Tongue (tissue), 3 donors: ENCODE measurements at places on chromosomes 16 and 17. TPM values are rescaled to one million over a fixed set of nuclear protein-coding genes. Genes with fewer than 3 reads are reported as not detected.
A peak's percentile ranks its signal among the peaks of the same experiment; 100 is the strongest.

- no peak for DNase-seq
Observed at GRCh38 chr17:82924812-82925211, 85.0 kb upstream of the ZNF750 start.

Gene GPR142
- not detected for total RNA-seq

DNA sequence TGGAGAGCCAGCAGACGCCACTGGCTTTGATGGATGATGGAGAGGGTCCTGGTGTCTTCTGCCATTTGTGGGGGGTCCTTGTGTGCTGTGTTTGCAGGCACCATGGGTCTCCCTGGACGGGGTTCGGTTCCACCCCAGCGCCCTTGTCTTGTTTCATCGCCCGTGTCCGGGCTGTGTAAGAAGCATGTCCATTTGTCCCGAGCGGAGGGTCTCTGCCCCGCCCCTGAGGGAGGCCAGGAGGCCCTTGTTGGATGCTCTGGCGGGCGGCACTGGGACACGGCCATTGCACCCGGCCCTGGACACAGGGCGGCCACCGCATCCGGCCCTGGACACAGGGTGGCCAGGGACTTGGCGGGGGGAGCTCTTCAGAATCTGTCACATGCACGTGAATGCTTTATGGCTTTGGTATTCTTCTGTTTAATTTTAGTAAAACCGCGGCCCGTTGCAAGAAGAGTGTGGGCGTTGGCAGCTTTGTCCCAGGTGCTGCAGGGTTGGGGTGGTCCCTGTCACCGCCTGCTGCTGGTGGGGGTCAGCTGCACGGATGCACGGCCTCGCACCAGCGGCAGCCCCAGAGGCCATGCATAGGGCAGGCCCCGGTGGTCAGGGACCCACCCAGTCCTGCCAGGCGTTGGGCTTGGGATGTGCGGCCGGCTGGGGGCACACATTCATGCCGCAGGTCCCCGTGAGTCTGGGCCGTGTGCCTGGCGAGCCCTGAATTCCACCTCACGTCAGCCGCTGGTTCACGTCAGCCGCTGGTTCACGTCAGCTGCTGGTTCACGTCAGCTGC lies 21.0 kb upstream of the ZNF750 start:
- no peak for DNase-seq

- peak; percentile 54 for DNase-seq
Observed at GRCh38 chr17:9842057-9842758, 16.5 kb downstream of the GLP2R start.

DNA sequence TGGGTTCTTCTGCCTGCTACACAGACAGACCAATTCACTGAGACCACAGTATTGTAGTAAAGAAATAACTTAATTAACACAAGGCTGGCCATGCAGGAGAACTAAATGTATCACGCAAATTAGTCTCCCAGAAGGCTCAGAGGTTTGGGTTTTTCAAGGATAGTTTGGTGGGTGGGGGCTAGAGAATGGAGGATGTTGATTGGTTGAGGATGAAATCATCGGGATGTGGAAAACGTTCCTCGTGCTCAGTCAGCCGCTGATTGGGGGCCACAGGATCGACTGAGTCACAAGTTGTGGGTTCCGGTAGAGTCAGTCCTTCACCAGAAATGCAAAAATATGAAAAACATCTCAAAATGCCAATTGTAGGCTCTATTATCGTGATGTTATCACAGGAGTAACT lies 18.7 kb downstream of the RHOT1 start:
- DNase-seq = no peak

- DNase-seq = no peak
Observed at GRCh38 chr17:79118924-79119323, 44.3 kb downstream of the ENGASE start.

DNA sequence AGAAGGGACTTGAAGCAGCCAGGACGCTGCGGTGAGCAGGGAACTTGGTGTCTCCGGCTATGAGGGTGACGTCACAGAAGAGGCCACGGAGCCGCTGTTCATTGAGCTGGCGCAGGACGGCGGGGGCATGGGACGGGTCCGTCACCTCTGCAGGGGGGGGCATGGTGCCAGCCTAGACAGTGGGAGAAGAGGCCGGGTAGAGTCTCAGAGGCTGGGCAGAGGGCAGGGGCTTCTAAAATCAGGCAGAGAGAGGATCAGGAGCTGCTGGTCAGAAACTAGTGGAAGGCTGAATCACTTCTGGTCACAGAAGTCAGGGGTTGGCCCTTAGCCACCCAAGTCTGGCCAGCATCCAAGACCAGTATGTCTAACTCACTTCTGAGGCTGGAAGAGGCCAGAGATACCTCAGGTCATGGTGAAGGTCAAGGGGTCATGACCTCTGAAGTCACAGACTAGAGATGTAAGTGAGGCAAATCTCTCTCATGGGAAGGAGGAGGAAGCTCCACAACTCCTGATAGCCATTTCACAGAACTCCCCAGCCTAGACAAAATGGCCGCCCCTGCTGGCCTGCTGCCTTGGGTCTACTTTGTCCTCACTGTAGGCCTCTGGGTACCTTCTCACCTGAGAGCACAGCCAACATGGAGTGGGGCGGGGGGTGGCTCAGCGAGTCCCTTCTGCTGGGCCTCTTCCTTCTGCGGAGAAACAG lies 12.6 kb downstream of the ZBTB4 start:
- DNase-seq = no peak

GRCh38 chr17:49111934-49112333 lies 20.6 kb upstream of the B4GALNT2 start:
- no peak for DNase-seq

DNA sequence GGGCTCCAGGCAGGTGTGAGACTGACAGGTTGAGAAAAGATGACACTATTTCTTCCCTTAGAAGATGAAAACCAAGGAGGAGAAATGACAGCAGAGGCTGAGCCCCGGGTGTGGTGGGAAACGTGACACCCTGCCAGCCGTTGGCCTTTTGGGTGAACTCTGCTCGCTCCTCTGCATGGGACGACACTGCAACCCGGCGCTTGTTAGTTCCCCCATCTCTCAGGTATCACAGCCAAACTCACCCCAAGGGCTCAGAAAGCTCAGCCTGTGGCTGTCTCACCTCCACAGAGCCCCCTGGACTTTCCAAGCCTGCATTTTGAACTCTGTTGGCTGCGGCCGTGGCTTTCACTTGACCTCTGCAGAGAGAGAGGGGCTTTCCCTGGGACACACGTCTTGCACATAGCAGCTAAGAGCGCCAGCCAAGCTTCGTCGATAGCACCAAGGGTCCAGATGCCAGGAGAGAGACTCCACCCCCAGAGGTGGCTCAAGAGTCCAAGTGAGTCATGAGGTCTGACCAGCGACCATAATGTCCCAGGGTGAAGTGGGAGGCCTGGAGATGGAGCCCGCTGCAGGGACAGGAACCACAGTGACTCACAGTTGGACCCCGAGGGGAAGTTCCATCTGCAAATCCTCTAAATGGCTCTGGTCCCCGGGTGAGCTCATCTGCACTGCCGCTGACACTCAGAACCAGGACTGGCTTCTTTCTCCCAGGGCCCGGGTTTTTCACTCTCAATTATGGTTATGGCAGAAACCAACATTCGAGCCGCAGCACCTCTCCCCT lies 301.9 kb downstream of the SOX9 start:
- peak; percentile 65 for DNase-seq

Gene TPSG1
- not detected for total RNA-seq

DNA sequence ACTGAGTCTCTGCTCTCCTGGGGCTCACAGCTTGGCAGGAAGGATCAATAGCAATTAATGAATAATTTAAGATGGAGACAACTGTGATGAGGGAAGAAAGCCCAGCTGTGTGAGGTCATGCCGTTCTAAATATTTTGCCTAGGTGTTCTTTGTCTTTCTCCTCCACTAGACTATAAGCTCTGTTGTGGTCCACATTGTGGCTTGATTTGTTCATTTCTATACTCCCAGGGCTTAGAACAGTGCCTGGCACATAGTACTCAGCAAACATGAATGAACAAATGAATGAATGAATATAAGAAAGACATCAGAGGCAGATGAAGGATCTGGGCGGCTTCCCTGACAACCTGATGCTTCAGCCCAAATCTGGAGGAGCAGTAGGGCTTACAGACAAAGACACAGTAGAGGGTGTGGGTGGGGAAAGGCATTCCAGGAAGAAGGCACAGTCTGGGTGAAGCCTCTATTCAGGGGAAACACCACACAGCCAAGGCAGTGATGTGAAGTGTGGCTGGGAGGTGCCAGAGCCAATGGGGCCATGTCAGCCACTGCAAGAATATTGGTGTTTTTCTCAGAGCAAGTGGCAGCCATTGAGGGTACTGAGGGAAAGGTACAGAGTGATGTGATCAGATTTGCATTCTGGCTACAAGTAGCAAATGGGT lies 8.3 kb downstream of the CDH13 start:
- DNase-seq = no peak

DNA sequence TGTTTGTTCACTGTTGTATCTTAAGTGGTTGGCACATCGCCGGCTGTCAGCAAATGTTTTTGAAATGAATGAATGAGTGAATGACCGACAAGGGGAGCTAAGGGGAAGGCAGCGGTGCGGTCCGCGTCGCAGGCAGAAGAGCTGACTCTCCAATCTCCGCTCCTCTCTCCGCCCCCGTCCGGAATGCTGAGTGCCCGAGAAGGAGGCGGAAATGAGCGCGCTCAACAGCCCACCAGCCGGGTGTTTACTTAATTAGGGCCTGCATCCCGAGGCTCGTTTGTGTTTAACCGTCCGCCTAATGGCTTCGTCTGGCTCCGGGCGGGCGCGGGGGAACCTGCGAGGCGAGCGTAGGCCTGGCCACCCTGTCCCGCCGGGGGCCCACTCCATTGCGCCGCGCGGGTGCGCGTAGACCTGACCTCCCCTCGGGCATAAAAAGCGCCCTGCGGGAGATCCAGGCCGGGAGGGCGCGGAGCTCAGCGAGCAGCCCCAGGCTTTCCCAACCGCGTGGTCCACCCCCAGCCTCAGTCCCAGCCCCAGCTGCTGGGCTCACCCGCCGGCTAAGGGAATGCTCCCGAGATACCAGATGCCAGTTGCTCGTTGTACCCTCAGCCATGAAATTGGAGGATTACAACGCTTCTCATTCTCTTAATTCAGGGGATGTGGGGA lies 2.5 kb upstream of the CDH3 start:
- DNase-seq = peak; percentile 93

Gene KIF2B
- total RNA-seq = not detected
